ENCODE measurements at places on chromosomes 3 and 15.
A peak's percentile ranks its signal among the peaks of the same experiment; 100 is the strongest.

DNA sequence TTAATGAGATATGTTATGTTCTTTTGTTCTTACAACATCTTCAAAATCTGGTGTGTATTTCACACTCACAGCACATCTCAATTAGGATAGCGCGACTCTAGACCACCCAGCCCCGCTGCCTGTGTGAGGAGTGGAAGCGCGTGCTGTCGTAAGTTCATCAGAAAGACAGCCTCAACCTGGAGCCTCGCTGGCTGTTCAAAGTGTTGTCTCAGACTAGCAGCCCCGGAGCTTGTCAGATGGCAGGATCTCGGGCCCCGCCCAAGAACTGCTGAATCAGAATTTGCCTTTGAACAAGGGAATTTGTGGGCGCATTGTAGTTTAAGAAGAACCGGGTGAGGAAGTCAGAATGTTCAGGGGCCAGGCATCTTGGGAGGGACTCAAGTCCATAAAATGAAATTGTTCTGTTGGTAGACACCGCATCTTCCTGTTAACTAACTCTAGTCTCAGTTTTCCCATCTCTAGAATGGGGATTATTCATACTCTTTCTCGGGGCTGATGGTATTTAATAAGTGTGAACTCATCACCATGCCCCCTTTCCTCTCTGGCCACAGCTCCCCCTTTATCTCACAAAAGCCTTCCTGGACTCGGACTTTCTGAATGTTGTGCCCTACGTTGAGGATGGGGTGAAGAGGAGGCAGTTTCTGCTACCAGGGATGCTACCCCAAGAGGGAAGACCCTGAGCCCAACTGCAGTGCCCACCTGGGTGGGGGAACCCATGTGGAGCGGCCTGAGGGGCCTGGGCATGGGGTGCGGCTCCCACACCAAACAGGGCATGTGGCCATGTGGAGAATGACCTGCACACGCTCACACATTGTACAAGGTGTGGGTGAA lies 40.4 kb downstream of the BHLHE40 start:
- peak; percentile 83 for DNase-seq

DNA sequence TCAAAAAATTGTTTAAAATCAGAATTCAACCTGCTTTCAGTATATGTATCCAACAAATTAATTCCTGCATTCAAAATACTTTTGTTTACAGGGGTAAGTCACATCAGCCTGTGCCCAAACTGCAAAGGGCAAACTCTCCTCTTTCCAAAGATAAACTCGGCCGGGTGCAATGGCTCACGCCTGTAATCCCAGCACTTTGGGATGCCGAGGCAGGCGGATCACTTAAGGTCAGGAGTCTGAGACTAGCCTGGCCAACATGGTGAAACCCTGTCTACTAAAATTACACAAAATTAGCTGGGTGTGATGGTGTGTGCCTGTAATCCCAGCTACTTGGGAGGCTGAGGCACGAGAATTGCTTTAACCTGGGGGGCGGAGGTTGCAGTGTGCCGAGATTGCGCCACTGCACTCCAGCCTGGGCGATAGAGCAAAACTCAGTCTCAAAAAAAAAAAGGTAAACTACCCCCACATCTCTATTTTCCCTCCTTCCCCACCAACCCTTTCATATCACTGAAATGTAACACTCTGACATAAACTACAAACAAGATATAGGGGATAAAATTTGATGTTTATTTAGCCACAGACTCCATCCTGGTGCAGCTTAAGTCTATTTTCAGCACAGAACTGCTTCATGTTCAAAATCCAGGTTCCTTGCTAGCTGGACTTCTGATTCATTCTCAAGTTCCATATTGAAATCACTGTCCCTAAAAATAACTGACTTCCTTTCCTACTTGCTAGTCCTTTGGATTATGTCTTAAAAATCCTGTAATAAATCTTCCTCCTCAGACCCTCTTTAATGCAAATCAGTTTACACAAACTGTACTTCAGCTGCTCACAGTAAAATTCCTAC lies 15.4 kb downstream of the UBP1 start:
- DNase-seq: no peak

DNA sequence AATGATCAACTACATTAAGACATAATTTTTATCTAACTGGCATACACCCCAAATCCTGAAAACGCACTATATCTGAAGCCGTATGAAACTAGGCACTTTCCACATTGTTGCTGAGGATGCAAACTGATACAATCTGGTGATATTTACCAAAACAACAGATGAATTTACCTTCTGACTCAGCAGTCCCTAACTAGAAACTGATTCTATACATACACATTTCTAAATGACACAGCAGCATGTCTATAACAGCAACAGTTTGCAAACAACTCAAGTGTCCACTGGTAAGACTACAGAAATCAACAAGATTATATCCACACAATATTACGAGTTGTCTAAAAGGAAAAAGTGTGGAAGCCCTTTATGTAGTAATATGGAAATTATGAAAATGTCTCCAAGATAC lies 22.9 kb downstream of the SECISBP2L start:
- no peak for DNase-seq

DNA sequence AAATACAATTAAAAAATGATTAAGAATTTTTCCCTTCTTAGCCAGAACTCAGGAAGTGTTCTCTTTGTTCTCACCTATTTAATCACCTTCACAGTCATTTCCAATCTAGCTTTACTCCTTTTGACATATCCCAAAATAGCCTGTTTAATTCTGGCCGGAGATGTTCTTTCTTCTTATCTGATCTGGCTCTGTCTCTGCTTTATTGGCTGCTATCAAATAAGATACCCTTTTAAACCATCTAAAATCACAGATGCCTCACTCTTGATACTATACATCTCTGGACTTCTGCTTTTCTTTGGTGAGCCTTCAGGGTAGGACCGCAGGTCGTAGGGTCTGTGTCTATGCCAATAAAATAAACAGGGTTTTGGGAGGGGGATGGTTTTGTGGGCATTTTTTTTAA lies 319.2 kb upstream of the SEMA6D start:
- no peak for DNase-seq

- DNase-seq: no peak
Observed at GRCh38 chr15:60421544-60421943, 23.8 kb upstream of the ANXA2 start.

- DNase-seq: no peak
Observed at GRCh38 chr3:10940106-10940505, 52.4 kb upstream of the SLC6A1 start.

- no peak for DNase-seq
Observed at GRCh38 chr15:100919481-100920405, 586 bp downstream of the LRRK1 start.

GRCh38 chr15:45678459-45679178 lies 43.8 kb downstream of the SQOR start:
- DNase-seq: no peak

DNA sequence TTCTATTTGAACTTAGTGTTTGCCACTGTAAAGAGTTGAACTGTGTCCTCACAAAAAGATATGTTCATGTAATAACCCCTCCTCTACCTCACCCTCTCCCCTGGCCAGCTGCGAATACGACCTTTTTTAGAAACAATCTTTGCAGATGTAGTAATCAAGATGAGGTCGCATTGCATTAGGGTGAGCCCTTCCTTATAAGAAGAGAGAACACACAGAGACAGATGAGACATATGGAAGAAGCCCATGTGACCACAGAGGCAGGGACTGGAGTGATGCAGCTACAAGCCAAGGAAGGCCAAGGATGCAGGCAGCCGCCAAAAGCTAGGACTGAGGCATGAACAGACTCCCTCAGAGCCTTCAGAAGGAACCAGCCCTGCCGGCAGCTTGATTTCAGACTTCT lies 27.6 kb downstream of the GPR176 start:
- DNase-seq: no peak

DNA sequence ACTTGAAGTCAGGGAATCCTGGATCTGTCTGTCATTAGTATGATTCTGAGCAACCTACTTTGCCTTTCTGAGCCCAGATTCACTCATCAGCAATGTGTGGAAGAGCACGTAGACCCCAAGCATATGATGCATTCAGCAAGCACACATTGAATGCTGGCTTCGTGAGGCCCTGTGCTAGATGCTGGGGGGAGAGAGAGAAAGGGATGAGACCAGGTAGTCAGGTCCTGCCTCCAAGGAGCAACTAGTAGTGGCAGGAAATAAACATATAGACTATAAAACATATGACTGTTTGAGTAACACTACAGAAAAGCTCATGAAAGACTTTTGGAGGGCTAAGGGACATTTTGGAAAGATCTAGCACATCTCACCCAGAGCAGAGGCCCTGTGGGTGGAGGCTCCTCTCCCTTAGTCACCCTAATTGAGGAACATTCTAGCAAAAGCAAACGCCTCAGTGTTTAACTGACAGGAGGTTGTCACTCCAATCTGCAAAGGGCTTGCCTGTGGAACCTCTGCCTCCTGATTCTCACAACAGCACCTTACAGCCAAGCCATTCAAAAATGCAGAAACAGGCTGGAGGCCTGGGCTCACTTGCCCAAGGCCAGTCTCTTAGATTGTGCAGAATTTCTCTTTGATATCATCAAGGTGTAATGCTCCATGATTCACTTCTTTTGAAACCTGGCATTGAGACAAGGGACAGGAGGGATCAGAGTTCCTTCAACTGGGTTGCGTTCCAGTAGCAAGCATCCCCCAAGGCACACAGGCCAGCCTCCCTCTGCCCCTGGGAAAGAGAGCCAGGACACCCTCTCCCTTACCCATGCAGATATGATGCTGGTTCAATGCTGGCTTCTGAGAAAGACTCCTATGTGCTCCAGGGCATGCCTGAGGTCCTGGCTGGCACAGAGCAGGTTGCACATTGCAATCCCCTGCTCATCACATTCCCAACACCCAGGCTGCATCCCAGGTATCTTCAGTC lies 26.1 kb downstream of the STARD5 start:
- DNase-seq: no peak

DNA sequence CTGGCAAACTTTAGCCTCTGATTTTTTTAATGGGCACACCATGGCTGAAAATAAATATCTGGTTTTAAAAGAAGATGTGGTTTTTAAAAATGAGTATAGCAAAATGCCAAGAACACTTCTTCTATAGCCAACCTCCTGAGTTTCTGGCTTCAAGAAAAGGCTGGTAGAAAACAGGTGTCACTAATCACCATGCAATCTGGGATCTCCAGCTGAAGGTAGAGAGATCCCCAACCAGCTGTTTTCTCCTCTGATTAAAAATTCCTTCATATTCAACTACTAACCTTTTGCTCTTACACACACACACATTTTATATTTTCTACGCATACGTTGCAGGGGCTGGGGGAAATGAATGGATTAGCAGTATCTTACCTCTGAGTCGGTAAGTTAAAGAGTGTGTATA lies 279.6 kb upstream of the ROBO2 start:
- no peak for DNase-seq

- no peak for DNase-seq
Observed at GRCh38 chr15:69314131-69314530, 15.4 kb downstream of the PAQR5 start.

DNA sequence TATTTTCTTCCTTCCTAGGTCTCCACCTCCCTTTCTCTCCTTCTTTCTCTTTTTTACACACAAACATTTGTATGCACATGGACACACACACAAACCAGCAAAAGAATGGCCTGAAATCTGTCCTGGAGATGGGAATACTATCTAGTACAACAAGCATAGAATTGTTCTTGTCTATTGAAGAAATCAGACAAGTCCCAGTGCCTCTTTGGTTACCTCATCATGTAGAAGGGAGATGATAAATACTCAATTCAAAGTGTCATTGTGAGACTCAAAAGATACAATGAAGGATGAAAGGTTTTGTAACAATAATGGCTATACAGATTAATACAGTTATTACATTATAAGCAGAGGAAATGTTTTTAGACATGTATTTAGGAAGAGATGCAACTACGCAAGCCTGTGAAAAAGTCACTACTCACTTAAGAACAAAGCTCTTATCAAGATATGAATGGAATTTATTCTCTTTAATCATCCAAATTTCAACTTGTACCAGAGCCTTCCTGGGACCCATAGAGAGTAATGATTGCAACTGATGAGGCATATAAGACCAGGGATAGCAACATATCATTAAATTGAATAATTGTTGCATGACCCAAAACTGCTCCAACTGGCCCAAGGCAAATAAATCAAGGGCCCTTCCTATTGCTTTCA lies 43.2 kb downstream of the P3H2 start:
- no peak for DNase-seq

DNA sequence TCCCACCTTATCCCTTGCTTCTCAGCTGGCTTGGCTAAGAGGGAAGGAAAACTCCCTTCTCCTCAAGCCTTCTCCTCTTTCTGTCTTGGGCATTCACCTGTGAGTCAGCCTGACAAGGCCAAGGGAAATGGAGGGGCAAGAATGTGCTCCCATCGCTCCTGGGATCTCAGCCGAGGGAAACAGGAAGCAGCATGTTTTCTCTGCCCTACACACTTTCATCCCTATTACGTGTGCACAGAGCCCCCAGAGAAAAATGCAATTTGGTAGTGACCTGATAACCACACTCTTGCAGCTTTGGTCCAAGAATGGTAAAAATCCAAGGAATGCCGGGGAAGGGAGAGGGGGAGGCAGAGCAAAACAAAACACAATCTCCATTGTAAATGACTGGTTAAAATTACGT lies 32.9 kb upstream of the MTMR10 start:
- no peak for DNase-seq

Measured in CD4-positive, alpha-beta memory T cell (primary cell).